ENCODE measurements at places on chromosomes 11 and 22.

DNA sequence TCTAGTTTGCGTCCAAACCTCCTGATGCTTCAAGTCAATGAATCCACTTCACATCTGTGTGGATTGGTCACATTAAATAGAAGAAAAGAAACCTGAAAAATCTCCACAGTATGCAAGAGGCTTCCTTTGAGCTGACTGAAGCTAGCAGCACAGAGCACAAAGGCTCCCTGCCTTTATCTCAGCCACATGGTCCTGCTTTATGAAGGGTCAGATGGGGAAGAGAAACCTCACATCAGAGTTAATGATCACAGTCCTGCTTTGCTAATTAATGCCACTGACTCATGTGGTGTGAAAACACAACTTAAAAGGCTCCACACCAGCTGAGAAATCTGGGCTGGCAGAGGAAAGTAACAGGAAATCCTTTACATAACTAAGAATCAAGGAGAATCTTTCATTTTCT, 1291.0 kb downstream of the LRRC4C start:
- no peak for DNase-seq

DNA sequence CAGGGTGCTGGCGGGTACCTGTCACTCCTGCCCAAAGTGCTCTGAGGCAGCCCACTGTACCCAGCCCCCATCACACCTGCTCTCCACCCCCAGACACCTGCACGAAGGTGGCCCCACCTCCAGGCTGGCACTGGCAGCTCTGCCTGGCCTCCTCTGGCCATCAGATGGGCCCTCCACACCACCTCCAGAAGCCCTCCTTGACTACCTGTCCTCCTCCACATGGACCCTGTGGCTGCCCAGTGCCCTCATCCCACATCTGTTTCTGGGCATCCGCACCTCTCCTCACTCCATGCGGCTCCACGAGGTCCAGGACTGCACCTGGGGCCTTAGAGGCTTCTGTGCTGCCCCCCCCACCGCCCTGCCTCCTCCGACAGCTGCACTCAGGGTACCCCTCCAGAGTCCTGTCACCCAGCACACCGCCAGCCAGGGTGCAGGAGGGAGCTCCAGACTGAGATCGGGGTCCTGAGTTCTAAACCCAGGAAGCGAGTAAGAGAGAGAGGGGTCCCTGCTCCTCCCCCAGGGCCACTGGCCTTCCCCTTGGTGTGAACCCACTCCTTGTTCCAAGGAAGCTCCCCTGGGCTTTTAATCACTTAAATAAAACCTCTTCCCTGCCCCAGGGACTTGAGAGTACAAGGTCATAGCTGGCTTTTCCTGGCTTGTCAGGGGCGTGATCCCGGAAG, 1.7 kb downstream of the CTSD start:
- no peak for DNase-seq

DNA sequence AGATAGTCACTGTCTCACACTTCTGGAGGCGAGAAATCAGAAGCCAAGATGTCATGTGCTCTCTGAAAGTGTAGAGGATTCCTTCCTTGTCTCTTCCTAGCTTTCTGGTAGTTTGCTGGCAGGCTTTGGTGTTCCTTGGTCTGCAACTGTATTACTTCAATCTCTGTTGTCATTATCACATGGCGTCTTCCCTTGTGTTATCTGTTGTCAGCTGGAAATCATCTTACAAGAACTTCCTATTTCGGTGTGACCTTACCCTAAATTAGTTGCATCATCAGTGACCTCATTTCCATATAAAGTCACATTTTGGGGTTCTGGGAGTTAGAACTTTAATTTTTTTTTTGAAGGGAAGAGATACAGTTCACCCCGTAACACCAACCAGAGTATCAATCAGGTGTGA, 3.3 kb upstream of the LIN7C start:
- DNase-seq = no peak

GRCh38 chr11:126732981-126733380, 267.6 kb downstream of the KIRREL3 start:
- DNase-seq = no peak

GRCh38 chr11:93813974-93814373, 29.9 kb downstream of the MED17 start:
- DNase-seq = no peak

DNA sequence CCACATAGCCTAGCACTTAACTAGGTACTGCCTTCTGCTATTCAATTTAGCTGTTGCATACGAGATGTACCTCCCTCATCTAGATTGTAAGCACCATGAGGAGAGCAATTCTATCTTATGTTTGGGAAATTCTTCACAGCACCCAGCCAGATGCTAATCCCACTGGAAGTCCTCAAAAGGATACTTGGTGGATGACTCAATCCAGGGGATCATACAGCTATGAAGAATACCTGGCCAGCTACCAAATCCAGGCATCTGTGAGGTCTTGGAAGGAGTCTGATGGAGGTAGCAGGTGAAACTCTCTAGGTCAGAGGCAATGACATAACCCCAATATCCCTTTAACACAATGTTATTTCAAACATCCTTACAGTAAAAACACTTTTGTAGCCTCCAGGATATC, 167.8 kb upstream of the NCAM1 start:
- no peak for DNase-seq

GRCh38 chr11:15288863-15289262, 174.1 kb downstream of the INSC start:
- no peak for DNase-seq

DNA sequence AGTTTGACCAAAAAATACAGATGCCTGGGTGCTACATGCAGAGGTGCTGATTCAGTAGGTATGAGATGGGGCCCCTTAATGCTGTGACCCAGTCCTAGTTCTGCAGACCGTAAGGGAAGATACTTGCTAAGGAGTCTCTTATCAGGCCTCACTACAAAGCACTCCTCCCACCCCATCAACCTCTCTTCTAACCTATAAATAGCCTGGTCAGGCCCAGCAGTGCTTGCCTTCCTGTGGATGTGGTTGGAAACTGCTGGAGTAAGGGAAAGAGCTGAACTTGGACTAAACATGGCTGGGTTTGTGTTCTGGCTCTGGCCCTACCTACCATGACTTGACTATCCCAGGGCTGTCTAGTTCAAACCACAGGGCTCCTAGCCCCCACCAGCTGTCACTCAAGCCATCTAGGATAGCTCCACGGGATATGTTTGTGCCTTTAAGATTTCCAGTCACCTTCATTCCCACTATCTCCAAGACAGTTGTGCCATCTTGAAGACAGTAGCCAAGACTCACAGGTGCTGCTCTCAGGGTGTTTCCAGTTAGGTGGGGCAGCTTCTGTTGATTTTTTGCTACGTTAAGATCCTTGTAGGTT, 9.5 kb upstream of the DKK3 start:
- DNase-seq = no peak

DNA sequence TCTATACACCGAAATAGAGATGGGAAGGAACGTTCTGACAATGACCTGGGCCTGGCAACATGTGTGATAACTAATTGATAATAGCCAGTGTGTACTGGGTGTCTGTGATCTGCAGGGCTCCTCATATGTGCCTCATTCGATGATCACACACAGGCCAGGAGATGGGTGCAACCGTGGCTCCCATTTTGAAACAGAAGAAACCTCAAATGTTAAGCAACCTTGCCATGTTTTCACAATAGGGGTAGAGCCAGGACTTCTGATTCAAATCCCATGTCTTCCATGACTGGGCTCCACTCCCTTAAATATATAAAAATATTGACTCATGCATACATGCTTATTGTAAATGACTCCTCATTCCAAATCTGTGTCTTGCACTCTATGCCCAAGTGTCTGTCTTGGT, 11.1 kb downstream of the APOL3 start:
- DNase-seq = no peak

GRCh38 chr22:42142771-42143461, 12.3 kb upstream of the CYP2D6 start:
- DNase-seq = no peak

DNA sequence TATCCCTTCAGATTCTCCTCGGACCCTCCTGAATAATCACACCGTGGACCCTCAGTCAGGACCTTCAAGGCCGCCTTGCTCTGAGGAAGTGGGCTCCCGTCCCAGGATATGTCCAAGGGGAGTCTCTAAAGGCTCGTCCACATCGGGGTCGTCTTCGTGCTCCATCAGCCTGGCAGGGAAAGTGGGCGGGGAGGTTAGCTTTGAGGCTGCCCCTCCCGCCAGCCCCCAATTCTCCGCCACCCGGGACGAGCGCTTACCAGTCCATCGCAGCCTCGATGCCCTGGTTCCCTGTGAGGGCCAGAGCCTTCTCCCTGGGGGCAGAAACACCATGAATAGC, 472 bp downstream of the UBXN1 start:
- DNase-seq = no peak

DNA sequence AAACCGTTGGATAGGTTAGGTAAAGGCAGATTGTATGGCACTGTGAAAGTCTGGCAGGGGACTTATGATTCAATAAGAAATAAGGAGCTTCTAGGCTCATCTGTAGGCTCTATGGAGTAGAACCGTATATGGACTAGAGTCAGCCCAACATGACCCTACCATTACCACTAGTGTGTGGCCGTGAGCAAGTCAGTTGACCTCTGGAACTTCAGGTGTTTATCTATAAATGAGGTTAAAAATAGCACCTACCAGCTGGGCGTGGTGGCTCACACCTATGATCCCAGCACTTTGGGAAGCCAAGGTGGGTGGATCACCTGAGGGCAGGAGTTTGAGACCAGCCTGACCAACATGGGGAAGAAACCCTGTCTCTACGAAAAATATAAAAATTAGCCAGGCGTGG, 4.4 kb downstream of the HINFP start:
- DNase-seq = no peak

DNA sequence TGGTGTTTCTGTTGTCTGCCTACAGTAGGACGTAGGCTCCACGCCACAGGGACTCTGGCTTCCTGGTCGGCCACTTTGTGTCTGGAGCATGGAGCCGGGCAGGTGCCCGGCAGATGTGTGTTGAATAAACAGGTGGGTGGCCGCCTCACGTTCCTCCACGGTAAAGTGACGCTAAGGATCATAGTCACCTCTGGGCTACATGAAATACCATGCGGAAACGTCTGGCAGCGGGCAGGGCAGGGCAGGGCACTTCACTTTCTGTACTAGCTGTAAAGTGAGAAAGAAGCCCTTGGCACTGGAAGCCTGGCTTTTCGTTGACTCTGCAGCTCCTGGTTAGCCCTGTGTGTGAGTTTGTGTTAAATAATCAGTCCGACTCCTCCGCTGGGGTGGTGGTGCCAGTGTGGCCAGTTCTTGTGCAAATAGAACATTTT, 52.4 kb downstream of the MCM5 start:
- no peak for DNase-seq

DNA sequence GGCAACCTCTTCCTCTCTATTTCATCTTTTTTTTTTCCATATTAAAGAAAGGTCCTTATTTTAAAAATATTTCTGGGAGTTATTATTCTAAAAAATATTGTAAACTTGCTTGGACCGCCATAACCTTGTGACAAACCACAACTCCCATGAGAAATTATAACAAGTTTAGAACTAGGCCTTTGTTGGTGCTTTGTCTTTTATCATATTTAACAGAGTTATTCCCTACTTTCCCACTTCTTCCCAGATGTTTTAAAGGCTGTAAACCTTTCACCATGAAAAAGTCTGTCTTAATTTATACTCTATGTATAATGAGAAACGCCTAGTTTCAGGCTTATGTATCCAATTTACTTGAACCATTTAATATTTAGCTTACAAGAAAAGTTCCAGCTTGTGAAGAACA, 3.7 kb downstream of the CTSC start:
- DNase-seq = no peak

DNA sequence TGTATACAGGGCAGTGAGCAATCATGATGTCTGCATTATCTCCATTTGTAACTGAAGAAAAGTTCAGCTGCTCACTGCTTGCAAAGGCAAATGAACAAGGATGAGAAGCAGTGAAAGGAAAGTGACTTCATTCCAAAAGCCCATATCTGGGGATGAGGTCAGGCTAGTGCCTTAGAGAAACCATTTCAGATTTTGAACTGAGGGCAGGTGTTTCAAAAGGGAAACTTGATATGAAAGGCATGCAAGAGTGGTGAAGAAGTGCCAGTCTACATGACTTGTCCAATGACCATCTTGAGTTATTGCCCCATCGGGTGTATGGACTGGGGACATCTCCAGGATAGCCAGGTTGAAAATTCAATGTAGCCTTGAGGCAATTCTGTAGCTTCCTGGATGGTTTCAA, 7.3 kb upstream of the APOL4 start:
- no peak for DNase-seq

GRCh38 chr22:32735526-32735925, 66.0 kb upstream of the TIMP3 start:
- no peak for DNase-seq

GRCh38 chr11:6618117-6619003, 862 bp downstream of the TPP1 start:
- DNase-seq = peak; percentile 71

DNA sequence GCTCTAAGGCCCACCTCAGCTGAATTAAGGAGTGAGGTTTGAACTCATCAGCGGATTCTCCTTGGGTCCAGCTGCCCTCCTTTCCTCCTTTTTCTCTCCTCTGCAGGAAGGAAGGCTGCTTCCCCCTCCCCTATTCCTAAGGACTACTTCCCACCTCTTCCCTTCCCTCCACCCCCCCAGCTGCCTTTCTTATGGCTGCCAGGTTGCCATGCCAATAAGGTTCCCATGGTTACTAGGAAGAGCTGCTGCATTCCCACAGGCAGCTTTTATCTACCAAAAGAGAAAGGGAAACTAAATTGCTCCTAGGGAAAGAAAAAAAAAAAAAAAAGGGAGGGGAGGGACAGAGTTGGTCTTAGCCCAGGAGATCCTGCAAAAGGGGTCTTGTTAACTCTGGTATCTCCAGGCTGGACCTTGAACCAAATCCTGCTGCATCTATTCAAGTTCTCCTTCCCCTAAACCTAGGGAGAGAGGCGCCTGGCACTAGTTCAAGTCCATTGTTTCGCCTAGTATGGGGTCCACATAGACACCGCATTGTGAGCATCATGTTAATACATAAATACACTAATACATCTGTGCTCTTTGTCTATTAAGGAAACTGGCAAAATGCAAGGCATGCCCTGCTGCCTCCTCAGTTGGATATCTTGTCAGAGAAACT, 21.2 kb upstream of the FEZ1 start:
- no peak for DNase-seq

DNA sequence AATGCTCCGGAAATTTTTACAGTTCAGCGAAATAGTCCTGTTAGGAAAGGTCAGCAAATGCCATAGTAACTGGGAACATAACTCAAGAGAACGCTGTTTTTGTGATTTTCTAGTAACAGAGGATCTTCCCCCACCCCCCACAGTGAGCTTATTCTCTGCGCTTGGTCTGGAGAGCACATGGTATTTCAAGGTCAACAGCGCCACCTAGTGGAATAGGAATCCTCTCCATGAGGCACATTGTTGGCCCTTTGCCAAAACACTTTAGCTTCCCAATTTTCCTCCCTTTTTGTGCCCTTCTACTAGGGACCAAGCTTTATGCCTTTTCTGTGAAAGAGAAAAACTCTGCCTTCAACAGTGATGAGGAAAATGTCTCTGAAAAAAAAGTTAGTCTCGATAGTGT, 13.2 kb upstream of the OR4C12 start:
- DNase-seq = peak; percentile 56

GRCh38 chr11:73800276-73800806, 12.7 kb downstream of the MRPL48 start:
- DNase-seq = no peak

- no peak for DNase-seq
Measured at GRCh38 chr22:19121631-19122142, 525 bp downstream of the DGCR2 start.
